Activated CD4-positive, alpha-beta memory T cell treated with anti-CD3 and anti-CD28 coated beads for 36 hours (primary cell): ENCODE measurements at places on chromosomes 16 and 17.
A peak's percentile ranks its signal among the peaks of the same experiment; 100 is the strongest.

GRCh38 chr17:29283496-29283895, 10.5 kb downstream of the NUFIP2 start:
- no peak for DNase-seq

DNA sequence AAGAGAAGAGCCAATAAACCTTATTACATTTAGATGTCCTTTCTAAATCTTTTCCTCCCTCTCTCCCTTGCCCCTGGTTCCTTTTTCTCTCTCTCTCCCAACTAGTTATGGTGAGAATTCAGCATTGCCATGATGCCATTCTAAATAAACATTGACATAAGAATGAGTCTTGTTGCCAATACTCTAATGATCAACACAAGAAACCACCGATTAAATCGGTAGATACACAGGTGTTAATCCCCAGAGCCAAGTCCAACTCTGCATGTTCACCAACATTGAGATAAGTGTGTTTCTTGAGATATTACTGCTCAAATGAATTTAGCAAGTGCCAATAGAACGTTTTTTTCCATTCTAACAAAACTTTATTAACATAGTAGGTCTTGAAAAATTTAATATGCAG, 412.1 kb downstream of the KCNJ2 start:
- no peak for DNase-seq

GRCh38 chr17:41404024-41404671, 6.7 kb upstream of the KRT31 start:
- peak; percentile 84 for DNase-seq

DNA sequence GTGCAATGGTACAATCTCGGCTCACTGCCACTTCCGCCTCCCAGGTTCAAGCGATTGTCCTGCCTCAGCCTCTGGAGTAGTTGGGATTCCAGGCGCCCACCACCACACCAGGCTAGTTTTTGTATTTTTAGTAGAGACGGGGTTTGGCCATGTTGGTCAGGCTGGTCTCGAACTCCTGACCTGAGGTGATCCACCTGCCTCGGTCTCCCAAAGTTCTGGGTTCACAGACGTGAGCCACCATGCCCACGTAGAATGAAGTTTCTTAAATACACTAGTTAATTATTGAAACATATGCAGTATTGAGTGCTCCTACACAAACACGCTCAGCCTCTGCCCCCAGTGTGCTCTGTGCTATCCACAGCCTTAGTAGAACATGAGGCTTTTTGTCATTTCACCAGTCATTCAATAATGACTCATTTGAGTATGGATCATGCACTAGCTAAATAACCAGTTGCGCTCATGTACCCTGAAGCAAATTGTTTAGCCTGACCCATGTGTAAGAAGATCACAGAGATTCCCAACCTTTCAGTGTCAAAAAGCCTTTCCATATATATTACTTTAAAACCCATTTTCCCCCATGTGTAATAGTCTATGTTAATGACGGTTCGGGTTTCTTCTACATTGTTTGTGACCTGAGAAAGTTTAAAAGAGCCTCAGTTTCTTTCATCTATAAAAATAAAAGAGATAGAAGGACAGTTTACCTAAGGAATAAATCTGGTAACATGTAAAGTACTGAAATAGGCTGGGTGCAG, 49.7 kb downstream of the TUBD1 start:
- DNase-seq, result peak; percentile 88

DNA sequence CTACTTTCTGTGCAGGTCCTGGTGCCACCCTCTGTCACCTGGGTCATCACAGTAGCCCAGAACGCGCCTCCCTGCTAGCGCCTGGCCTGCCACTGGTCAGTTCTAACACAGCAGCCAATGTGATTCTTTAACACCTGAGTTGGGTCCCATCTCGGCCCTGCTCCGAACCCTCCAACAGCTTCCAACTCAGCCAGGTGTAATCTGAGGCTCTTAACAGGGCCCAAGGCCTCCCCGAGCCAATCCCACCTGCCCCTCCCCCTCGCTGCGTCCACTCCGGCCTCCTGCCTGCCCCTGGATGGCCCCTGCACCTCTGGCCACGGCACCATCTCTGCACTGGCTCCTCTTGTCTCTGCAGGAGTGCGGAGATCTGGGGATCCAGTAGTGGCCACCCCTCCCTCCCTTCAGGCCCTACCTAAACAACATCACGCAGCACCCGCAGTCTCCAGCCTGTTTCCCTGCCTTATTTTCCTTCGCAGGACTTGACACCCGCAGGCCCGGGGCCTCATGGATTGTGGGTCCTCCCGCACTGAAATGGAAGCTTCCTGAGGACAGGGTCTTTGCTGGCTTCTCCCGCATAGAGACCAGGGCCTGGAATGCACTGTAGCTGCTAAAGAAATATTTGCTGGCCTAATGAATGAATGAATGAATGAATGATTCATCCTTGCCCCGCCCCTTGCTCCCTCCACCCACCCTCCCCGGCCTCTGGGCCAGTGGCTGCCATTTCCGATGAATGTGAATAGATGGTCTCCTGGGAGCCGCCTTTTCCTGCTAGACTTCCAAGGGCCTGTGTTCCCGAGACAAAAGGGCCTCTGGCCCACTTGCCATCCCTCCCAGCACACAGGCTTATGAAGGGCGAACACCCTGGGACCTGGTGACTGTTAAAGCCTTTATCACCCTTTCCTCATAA, 174.8 kb upstream of the FOXF1 start:
- DNase-seq, result no peak

DNA sequence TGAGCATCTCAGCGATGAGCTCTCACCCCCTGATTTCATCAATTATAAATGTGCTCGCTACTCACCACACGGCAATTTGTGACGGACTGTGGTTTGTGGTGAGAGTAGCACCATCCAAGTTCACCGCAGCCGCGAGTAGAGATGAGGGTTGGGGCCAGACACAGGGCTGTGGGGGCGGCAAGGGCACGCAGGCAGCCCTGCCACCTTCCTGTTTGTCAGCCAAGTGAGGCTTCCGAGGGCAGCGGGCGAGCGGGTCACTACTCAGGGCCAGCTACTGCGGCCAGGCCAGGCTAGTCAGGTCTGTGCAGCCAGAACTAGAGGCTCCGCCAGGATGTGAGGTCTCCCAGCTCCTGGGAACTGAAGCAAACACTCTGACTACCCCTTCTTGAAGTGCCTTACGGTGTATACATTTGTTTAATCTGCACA, 39.6 kb upstream of the MEOX1 start:
- DNase-seq, result peak; percentile 80

GRCh38 chr17:79420318-79421243, 190.3 kb downstream of the RBFOX3 start:
- DNase-seq, result peak; percentile 77

- DNase-seq, result peak; percentile 52
Measured at GRCh38 chr17:76753061-76753961, 15.4 kb downstream of the MFSD11 start.

DNA sequence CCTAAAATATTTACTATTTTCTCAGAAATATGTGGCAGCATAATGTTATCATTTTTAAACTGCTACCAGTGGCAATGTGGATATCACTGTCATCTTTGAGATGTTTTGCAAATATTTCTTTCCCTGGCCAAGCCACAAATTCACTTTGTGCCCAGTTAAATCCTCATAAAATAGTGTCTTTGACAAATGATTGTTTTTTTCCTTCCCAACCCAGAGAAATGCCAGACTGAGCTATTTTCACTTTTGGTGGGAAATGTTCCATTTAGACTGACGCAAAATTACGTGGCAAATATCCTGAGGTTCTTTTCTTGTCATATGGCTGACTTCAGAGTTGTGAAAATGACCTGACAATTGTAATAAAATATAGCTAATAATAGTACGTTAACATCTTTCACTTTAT, 807.0 kb upstream of the SOX9 start:
- DNase-seq, result no peak

DNA sequence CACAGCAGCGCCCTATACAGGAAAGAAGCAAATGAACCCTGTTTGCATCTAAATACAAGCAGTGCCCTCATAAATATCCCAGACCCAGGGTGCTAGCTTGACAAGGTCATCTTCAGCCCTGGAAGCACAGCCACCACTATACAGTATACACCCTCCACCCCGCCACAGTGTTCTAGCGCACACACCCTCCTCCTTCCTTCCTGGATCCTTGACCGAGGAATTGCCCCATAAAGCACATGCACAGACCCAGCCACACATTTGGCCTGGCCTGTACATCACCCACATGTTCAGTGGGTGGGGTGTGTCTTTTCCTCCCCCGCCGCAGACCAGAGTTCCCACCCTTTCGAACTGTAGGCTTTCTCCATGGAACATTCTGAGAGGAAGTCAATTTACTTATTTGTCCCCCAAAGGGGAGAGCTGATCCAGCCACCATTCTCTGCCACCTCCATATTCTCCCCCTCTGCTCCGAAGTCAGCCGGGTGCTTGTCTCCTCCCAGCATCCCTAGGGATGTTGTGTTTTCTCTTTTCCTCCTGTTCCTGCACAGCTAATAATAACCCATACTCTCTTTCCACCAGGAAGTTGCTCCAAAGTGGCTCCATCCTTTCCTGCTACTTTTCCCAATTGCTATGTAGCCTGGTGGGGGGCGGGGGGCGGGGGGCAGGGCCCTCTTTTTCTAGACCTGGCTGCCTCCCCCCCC, 6.6 kb downstream of the ABI3 start:
- no peak for DNase-seq

GRCh38 chr16:2005646-2006045, 4.0 kb downstream of the ZNF598 start:
- DNase-seq, result no peak

DNA sequence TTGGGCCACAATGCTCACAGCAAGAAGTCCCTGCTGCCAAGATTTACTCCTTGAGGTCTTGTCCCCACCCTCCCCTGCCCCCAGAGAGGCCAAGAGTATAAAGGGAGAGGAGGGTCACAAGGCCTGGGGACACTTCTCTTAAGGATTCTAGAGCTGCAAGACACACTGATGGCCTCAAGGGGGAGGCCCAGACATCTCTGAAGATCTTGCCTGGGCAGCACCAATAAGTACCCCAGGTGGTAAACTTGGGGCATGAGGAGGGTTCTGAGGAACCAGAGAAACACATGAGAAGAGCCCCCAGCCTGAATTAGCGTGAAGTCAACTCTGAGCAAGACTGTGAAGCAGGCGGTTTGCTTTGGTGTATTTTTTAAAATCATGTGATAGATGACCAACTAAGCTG, 26.8 kb upstream of the MTMR4 start:
- DNase-seq, result no peak

DNA sequence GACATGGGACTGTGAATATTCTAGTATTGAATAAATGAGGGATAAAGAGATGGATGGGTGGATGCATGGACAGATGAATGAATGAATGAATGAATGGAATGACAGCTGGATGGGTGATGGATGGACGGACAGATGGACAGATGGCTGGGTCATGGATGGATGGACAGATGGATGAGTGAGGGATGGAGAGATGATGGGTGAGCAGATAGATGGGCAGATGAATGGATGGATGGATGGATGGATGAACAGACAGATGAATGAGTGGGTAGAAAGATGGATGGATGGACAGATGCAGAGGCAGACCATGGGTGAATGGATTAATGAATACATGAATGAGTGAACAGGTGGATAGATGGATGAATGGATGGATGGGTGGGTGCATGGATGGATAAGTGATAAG, 96.7 kb downstream of the MYH11 start:
- DNase-seq, result no peak

DNA sequence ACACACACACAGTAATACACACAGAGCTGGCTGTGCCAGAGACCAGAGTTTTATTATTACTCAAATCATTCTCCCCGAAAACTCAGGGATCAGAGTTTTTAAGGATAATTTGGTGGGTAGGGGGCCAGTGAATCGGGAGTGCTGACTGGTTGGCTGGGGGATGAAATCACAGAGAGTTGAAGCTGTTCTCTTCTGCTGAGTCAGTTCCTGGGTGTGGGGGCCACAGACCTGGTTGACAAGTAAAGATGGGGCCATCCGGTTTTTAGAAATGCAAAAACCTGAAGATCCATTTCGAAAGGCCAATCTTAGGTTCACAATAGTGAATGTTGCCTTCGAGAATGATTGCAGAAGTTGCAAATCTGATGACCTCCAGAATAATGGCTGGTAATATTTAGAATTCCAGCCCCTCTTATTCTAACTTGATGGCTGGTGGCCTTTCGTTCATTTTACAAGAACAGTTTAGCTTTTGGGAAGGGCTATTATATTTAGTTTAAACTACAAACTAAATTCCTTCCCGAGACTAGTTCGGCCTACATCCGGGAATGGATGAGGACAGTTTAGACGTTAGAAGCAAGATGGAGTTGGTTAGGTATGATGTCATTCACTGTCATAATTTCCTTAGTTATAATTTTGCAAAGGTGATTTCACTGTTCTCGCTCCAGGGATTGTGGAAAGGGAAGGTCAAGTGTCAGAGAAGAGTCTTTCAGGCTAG, 123.2 kb downstream of the KCNJ18 start:
- no peak for DNase-seq

DNA sequence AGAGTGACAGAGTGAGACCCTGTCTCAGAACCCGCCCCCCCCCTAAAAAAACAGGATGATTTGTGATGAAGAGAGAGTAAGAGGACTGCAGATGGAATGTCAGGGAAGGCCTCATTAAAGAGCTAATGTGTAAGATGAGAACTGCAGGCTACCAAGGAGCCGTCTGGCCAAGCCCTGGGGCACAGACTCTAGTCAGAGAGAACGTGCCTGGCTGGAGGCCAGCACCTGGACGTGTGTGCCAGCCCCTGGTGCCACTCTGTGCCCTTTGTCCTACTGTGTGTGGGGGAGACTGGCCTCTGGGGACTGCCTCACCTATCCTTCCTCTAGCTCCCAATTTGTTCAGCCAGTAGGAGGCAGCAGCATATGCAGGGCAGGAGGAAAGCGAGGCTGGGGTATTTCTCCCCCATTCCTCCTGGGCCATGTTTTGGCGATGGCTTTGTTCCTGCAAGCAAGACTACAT, 37.1 kb downstream of the KNOP1 start:
- DNase-seq, result no peak

GRCh38 chr17:67421869-67422273, 44.8 kb downstream of the PITPNC1 start:
- DNase-seq, result peak; percentile 71

DNA sequence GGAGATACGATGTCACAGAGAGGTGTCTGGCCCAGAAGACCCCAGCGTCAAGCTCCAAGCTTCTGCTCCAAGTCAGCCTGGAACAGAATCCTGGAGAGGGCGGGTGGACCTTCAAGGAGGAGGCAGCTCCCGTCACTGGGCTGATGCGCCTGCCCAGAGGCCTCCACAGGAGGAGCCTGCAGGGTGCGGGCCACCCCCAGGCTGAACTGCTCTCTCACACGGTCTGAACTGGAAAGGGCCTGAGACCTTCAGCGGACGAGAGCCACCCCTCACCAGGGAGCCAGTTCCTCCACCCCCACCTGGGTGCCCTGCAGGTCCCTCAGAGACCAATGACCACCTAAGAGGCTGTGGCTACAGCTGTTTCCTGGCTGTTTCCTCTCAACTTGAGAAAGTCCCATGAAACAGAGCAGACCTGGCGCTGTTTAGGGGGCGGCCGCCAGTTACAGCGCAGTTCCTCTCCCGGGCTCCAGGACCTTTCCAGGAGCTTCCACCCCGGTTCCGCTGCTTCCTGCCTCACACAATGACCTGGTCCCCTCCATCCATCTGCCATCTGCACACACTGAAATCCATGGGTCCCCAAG, 36.0 kb upstream of the KLHDC4 start:
- no peak for DNase-seq

- no peak for DNase-seq
Measured at GRCh38 chr17:68657166-68657565, 56.0 kb upstream of the FAM20A start.
